Esophagus muscularis mucosa (tissue), 4 donors: ENCODE measurements at places on chromosomes 3 and 15. TPM values are rescaled to one million over a fixed set of nuclear protein-coding genes. Genes with fewer than 3 reads are reported as not detected.

The FAM131A gene
- 64.0 TPM for total RNA-seq

The ZPLD1 gene
- 0.26 TPM for total RNA-seq

The LSAMP gene
- total RNA-seq: 1.2 TPM

The RAD18 gene
- total RNA-seq: 5.4 TPM

The RETNLB gene
- not detected for total RNA-seq

The HRG gene
- not detected for total RNA-seq

The ST8SIA2 gene
- not detected for total RNA-seq

The EPHA3 gene
- total RNA-seq: 13.1 TPM

The A4GNT gene
- total RNA-seq: not detected

The TIGIT gene
- total RNA-seq: 0.33 TPM

The GCSAM gene
- total RNA-seq: 0.33 TPM

The HHLA2 gene
- total RNA-seq: not detected

The TGFBR2 gene
- total RNA-seq: 252 TPM

The CASR gene
- total RNA-seq: not detected

The CTXND1 gene
- 0.71 TPM for total RNA-seq

The NME9 gene
- not detected for total RNA-seq

The TRIM42 gene
- total RNA-seq: not detected

The GALNT15 gene
- total RNA-seq: 146 TPM

The NRROS gene
- 8.2 TPM for total RNA-seq

The SQOR gene
- 72.9 TPM for total RNA-seq

The EXD1 gene
- not detected for total RNA-seq

The BTD gene
- 65.2 TPM for total RNA-seq

The THSD4 gene
- total RNA-seq: 6.6 TPM
